ENCODE measurements at places on chromosomes 6 and 20.

DNA sequence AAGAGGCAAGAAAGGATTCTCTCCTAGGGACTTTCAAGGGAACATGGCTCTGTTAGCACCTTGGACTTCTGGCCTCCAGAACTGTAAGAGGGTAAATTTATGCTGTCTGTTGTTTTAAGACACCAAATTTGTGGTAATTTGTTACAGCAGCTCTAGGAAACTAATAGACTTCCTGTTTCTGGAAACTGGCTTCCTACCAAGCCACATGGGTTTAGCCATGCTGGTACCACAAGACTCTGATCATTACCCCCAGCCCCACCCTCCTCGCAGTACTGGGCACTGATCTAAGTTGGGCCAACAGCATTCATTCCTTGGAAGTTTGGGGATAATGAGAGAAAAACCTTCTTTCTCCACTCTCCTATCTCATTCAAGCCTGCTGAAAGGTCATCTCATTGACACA, 109.5 kb upstream of the SMLR1 start:
- no peak for DNase-seq

- DNase-seq: no peak
Observed at GRCh38 chr20:48584391-48585060, 243.3 kb downstream of the PREX1 start.

DNA sequence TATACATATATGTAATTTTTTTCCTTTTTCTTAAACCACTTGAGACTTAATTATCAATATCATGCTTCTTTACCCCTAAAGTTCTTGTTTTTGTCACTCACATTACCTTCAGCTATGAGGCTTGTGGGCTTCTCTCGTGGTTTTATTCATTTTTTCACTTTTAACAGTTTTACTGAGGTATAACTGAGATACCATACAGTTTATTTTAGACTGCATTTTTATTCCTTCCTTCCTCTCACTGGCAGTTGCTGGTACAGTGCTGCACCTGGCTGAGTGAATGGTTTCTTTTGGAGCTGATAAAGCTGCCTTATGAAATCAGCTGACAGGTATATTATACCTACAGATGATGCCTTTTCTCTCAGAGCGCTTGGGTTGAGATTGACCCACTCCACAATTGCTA, 54.4 kb downstream of the LRP11 start:
- no peak for DNase-seq

- DNase-seq: peak; percentile 90
Observed at GRCh38 chr6:158999666-159000403, at the start of gene RSPH3. Gene RSPH3 (minus strand): TSS chr6:159000202. CDS start chr6:158999550, 652 bp downstream.

DNA sequence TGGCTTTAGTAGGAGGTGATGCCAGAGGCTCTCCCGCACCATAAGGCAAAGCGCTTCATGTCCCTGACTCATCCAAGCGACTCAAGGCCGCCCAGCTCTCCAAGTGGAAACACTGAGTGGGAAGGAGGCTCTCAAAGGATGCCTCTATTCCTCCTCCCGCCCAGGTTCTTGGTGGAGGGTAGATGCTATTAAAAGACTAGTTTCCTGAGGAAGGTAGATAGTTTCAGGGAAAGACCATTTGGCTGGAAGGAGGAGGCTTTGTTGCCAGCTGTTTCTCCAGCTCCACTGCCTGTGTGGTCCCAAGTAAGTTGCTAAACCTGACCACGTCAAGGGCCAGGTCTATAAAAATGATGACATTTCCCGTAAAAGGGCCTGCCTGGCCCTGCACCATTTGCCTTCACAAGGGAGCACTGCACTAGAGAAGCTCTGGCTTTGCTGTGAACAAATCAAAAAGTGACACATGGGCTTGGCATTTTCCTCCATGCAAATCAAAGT, 48.2 kb downstream of the GMDS start:
- DNase-seq: no peak

GRCh38 chr6:2181567-2181966, 63.8 kb downstream of the GMDS start:
- DNase-seq: no peak

- no peak for DNase-seq
Observed at GRCh38 chr6:17870300-17871188, 116.9 kb downstream of the KIF13A start.

GRCh38 chr6:20791944-20792343, 257.7 kb downstream of the CDKAL1 start:
- DNase-seq: no peak

DNA sequence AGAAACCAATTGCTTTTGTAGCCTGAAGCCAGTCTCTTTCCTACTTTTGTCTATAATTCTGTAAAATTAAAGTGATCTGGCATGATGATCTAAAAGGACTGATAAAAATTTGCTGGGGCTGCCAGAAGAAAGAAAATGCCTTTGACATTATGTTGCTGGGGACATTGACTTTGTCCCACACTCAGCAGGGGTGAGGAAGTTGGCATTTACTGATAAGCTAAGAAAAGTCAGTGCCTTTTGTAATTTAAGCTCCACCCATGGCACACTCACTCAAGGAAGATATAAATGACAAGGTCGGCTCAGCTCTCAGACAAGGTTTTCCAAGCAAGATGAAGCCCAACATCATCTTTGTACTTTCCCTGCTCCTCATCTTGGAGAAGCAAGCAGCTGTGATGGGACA, at the start of gene SEMG1:
Gene SEMG1, plus strand, starts transcription at position 309 of the 400 bp plus-strand sequence. Its CDS starts 21 bp downstream, at position 330.
- DNase-seq: no peak

GRCh38 chr6:118725944-118726343, 74.6 kb upstream of the CEP85L start:
- DNase-seq: no peak

DNA sequence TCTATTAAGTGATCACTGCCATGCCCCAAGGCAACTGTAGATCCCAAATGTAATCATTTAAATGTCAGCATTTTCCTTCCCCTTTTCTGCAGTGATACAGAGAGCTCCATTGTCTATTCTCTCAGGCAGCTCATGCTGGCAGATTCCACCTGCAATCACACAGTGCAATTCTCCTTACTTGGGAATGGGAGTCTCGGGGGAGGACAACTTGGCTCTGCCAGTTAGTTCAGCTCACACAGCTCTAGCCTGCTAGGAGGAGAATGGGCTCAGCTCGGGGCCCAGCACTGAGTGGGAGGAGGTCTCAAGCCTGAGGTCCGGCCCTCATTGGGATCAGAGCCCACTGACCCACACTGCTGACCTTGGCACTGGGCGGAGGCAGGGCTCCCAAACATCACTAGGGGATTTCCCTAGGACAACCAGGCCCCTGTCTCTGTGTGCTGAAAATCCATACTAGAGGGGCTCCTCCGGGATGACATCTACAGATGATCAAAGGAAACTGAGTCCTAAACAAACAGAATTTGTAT, 109.2 kb upstream of the ASF1A start:
- DNase-seq: no peak
